Peyer's patch (tissue), 4 donors: ENCODE measurements at places on chromosomes 5 and 9.
A peak's percentile ranks its signal among the peaks of the same experiment; 100 is the strongest.

GRCh38 chr5:114305402-114306207 is 56.3 kb upstream of the KCNN2 start:
- DNase-seq: no peak

- peak; percentile 61 for DNase-seq
Observed at GRCh38 chr5:150217038-150217437, 27.2 kb downstream of the SLC6A7 start.

- no peak for DNase-seq
Observed at GRCh38 chr5:173881811-173882575, 6.2 kb upstream of the CPEB4 start.

- DNase-seq: no peak
Observed at GRCh38 chr5:14900693-14901461, 29.3 kb upstream of the ANKH start.

DNA sequence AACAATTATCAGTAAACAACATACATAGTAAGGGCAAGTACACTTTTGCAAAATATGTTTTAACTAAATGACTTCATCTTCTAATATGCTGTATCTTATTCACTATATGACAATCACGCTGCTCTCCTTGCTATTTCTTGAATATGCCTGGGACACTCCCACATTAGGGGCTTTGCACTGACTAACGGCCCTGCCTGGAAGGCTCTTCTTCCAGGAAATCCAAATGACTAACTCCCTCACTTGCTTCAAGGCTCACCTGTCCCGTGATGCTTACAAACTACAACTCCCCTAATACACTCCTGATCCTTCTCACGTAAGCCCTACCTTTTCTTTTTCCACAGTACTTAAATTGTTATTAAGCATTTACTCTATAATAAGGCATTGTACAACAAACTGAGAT is 10.6 kb downstream of the ERP44 start:
- DNase-seq: no peak

- DNase-seq: no peak
Observed at GRCh38 chr9:137162505-137163364, 7.1 kb downstream of the LRRC26 start.

- DNase-seq: peak; percentile 61
Observed at GRCh38 chr9:97703437-97704344, 6.6 kb upstream of the XPA start.

GRCh38 chr9:124834591-124834990 is 18.7 kb upstream of the WDR38 start:
- DNase-seq: peak; percentile 77

DNA sequence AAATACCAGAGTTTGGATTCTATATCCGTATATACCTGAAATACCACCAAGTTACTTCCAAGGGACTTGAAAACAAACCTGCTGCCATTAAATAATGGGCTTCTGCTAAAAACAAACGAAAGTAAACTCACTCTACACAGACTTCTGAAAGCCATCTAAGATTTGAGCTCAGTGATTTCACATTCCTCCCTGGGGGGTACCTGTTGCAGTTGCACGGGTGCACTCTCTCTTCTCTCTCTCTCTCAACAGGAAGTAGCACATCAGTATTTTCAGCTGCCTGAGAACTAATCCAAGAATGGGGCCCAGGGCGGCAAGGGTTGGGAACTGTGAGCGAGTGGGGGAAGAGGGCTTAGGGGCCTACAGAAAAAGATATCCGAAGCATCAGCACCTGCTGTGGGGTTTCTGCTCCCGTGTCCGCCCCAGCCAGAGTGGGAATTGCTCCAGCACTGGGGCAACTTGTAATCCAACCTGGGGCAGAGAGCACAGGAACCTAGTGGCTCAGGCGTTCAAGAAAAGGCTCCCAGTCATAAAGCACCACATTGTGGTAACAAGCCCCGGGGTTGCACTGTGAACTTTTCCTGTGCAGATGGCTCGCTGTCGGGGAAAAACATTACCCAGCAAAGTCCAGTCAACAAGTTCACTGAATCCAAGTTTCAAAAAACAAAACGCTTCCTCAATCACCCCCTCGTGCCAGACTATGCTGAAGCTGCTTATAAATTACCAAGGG is 99.8 kb downstream of the EFNA5 start:
- peak; percentile 22 for DNase-seq

GRCh38 chr5:146048994-146049703 is 56.2 kb downstream of the PLAC8L1 start:
- no peak for DNase-seq
